Thoracic aorta (tissue), 2 donors: ENCODE measurements at places on chromosomes 11 and 22. TPM values are rescaled to one million over a fixed set of nuclear protein-coding genes. Genes with fewer than 3 reads are reported as not detected.

APLNR gene
- total RNA-seq: 4.3 TPM

FAM83F gene
- total RNA-seq: 0.28 TPM

DNA sequence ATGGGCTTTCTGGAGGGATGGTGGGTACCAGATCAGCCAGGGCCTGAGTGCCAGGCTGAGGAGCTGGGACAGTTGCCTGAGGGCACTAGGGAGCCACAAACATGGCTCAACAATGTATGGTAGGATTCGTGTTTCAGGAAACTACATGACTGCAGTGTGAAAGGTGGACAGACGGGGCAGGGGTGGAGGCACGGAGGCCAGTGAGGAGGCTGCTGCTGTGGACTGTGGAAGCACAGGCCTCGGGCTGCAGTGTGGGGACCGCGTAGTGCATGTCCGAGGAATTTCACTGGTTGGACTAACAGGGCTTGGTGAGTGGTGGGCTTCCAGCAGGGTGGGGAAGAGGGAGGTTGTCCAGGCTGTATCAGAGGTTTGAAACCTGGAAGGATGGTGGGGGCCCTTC, 7.8 kb downstream of the P2RY2 start:
- DNase-seq: no peak

GRCh38 chr11:122285070-122285988, 169.3 kb upstream of the BLID start:
- no peak for DNase-seq

- DNase-seq: no peak
Measured at GRCh38 chr11:7160814-7161489, 72.2 kb downstream of the RBMXL2 start.

- DNase-seq: no peak
Measured at GRCh38 chr11:128664317-128664716, 29.6 kb upstream of the FLI1 start.

DNA sequence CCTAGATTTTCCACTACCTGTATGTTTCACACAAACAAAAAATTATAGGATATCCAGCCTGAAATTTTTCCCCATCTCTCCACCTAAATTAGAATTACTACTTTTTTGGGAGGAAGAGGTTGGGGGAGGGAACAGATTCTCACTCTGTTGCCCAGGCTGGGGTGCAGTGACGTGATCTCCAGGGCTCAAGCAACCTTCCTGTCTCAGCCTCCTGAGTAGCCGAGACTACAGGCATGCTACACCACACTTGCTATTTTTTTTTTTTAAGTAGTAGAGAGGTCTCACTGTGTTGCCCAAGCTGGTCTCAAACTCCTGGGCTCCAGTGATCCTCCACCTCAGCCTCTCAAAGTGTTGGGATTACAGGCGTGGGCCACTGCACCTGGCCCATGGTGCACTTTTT, 9.5 kb downstream of the JAML start:
- DNase-seq: no peak

DNA sequence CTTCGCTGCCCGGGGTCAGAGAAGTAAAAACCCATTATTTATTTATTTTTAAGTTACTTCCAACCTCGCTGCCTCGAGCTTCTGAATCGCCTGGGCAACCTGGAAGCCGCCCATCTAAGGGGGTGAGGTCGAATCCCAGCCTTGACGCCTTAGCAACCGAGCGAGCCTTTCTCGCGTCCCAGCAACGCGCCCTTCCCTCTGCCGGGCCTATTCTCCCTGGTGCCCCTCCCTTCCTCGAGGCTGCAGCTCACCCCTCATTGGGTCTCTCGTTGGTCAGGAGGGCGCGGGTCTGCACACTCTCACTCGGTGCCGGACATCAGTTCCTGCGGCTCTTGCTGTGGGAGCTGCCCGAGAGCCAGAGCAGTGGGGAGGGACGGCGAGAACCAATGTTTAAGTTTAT, at the start of gene CCDC81:
Gene CCDC81 (plus strand): TSS at position 302 of the 400 bp plus-strand sequence. CDS start 277 bp downstream, outside the sequence.
- no peak for DNase-seq

DNA sequence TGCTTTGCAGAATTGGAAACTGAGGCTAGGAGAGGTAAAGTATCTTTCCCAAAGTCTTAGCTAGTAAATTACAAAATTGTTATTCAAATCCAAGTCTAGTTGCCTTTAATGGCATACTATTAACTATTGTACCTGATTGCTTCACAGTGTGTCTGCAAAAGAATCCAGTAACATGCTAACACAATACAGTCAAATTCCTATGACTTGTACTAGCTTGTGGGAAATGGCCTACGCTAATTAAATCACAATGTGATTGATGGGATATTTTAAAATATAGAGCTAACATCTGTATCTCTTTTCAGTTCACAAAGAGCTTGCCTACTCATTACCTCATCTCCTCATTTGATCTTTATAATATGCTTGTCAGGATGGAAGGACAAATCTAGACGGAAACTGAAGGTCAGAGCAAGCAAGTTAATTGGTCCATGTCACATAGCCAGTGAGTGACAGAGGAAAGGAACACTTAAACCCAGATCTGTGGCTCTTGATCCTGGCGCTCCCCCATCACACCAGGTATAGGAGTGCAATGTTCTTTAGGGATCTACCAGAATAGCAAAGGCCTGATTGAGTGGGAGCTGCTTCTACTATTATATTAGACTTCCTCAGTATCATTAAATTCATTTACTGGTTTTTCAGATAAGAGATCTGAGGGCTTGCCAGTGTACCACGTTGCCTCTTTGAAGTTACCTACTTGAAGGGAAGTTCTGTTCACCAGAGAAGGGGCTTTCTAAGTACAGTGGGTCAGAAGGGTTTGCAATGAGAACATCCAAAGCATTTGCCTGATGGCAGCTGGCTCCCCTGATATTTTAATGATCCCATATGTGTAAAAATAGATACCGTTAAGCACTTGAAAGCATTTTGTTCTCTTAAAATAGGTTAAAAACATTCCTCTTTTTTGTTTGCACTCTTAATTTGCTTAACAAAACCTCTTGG, 213.6 kb upstream of the SESN3 start:
- DNase-seq: no peak

DNA sequence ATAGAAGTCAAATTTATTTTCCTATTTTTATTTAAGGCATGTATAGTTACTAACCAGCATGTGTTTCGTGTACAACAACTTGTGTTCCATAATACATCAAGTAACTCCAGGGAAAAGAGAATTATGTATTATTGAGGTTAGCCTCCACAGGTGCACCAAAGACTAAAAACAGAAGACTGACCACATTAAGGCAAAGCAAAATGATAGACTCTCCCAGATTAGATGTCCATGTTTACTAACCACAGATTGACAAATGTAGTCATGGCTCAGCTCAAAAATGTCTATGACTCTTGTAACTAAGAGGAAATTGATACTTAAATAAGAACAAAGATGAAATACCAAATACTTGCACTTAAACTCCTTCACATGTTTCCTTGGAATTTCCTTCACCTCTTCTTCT, 238.5 kb downstream of the METTL15 start:
- DNase-seq: no peak

GRCh38 chr11:78020246-78020645, 2.8 kb downstream of the KCTD14 start:
- no peak for DNase-seq

DNA sequence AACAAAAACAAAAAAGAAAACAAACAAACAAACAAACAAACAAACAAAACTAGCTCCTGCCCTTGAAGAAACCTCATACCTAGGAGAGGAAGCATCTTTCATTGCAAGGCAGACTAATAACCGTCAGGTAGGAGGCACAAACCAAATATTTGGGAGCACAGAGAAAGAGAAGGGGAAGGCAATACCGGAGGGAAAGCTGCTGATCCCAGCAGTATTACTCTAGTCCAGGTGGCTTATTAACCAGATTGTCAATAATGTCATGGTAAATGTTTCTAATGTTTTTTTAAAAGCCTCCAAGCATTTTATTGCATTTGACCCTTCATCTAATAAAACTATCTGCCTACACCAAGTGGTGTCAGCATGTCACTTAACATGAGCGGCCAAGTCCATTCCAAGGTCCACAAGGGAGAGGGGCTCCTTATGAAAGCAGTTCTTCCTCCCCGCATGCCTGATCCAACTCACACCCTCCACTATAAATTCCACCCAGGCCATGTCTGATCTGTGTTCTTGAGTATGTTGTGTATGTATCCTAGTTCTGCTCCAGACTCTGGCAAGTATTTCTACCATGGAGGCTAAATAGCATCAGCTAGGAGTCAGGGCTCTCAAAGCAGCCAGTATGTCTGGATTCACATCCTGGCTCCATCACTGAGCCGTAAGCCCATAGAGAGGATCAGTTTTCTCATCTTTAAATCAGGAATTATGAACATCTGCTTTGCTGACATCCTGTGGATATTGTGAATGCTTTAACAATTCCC, 208.1 kb upstream of the TENM4 start:
- no peak for DNase-seq
